ENCODE measurements at places on chromosomes 12 and 14. TPM values are rescaled to one million over a fixed set of nuclear protein-coding genes. Genes with fewer than 3 reads are reported as not detected.

Gene PIK3C2G
- total RNA-seq: not detected

- no peak for DNase-seq
Measured at GRCh38 chr12:104420868-104421267, 35.9 kb upstream of the CHST11 start.

Gene KRT6C
- total RNA-seq: not detected

DNA sequence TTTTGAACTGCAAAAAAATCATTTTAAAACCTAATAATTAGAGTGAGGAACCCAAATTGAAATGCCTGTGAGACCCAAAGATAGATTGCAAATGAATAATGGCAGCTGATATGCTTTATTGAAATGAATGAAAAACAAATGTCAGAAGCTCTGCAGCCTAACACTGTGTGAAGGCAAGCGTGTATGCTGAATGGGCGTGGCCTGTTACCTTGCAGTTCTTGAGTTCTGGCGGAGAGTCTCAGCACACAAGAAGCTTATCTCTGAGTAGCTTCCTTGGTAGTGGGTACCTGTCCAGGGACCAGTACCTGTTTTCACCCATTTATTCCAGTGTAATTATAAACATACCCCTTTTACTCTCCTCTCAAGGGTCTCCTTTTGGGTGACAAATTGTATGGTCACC is 341.2 kb downstream of the NPAS3 start:
- DNase-seq: no peak

GRCh38 chr14:22978981-22979671 is 3.2 kb downstream of the AJUBA start:
- no peak for DNase-seq

Gene CCND2
- 2.6 TPM for total RNA-seq

Measured in A673 (cell line).